G401 (cell line): ENCODE measurements at places on chromosomes 16 and 17.

DNA sequence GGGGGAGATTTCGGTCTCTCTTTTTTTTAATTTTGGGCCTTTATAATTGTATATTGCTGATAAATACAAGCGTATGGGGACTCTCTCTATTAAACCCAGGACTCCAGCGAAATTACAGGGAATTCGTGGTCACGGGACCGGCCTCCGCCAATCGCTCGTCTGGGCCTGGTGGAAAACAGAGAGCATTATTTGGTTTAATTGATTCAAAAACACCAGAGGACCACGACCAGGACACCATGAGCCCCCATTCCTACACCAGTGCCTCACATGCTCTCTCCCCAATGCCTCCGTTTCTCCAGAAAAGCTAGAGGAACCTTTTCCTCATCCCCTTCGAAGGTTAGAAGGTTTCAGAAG, at the start of gene HOXB2:
Gene HOXB2, minus strand, starts transcription at position 88 of the 354 bp plus-strand sequence. CDS start 198 bp downstream, outside the sequence.
- no peak for DNase-seq

DNA sequence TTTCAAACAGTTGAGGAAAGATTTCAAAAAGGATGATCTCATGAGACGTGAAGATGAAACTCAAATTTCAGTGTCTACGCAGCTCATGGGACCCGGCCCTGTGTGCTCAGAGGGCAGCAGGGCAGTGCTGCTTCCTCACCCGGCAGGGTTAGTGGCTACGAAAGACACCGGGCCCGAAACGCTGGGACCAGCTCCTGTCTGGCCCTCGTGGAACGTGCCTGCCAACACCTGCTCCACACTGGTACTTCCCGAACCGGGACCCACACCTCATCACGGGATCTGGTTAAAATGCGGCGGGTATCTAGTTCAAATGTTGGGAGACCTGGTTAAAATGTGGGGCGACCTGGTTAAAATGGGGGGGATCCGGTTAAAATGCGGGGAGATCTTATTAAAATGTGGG, 18.7 kb downstream of the DNASE1 start:
- DNase-seq: no peak

DNA sequence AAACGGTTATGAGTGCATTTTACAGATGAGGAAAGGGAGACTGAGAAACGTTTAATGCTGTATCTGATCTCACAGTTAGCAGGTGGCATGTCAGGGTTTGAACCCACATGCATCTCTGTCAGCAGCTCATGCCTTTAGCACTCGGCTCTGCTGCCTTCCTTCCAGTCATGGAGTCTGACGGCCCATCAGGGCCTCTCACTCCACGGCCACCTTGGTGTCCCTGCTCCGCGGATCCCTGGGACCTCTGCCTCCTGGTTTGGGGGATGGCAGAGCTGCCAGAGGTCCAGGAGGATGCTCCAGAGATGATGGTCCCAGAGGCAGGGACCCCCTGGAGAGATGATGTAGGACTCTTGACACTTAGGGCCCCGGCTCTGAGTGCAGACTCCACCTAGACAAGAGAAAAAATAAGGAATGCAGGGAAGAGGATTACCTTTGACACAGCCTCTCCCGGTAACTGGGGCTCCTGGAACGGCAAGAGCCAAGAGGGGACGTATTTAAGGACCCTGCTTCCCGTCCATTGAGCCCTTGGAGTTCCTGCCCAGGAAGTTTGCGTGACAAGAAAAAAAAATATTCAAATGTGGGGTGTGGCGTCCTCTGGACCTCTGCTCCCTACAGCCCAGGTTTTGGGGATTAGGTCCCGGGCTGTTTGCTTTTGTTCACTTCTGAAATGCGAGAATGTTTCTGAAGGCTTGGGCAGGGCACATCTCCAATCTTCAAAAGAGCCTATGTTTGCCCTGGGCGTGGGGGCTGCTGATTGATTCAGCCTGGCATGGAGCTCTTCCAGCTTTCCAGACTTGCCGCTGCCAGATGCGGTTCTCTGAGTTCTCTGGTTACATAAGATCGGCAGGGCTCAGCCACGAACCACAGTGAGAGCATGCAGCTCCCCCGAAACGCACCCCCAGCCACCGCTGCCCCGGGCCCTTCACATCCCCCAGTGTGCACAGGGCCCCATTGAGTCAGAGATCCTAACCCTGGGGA, at the start of gene ALDH3A1:
Gene ALDH3A1, minus strand, starts transcription at position 470 of the 978 bp plus-strand sequence. CDS start 3,169 bp downstream, outside the sequence.
- no peak for DNase-seq

DNA sequence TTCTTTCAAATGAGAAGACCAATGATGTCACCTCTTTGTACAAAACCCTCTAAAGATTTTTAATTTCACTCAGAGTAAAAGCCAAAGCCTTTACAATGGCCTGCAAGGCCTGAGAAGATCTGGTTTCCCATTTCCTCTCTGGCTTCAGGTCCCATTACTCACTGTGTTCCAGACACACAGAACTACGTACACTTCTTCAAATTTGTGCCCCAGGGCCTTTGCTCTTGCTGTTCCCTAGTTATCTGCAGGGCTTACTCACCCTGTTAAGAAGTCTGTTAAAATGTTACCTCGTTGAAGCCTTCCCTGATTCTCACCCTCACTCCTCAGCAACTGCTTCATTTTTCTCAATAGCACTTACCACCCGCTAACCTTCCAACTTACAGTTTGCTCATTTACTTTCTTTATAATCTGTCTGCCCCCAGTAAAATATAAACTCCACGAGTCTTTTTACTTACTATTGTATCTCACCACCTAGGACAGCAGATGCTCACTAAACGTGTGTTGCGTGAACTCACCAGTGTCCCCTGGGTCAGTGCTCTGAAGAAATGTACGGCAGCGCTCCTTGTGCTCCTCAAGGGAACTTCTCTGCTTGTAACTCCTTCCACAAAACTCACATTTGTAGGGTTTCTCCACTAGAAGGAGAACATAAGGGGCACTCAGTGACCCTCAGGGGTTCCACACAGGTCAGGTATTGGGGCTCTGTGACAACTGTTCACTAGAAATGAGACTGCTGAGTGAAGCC, 50.2 kb downstream of the GRB7 start:
- DNase-seq: no peak

DNA sequence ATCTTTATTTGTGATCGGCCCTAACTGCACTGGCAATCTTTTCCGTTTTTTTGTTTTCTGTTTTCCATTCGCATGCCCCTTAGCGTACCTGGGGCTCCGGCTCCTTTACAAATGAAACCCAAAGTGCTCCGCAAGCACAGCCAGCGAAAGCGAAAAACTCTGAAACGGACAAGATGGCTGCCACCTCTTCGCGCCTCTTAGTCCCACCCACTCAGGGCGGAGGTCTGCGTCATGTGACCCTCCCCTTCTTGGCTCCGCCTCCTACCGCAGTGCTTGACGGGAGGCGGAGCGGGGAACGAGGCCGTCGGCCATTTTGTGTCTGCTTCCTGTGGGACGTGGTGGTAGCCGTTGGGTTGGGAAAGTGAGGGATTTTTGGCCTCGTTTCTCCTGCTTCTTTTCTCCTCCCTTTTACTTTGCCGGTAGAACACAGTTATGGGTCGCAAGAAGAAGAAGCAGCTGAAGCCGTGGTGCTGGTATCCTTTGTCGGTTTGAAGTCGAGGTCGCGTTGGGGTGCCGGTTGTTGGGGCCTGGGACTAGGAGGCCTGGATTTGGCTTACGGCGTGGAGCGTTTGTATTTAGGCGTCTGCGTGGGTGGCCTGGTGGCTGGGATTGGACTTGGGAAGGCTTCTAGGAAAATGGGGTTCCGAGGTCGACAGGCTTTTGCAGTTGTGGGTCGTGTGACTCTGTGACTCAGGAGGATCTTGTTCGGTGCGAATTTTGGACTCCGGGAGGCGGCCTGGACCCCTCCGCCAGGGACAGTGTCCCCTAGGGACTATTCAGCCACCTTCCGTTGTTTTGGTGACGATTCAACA, at the start of gene ZNF207:
Gene ZNF207, plus strand, starts transcription at position 304 of the 812 bp plus-strand sequence. Its CDS starts 129 bp downstream, at position 433.
- peak; percentile 96 for DNase-seq

- no peak for DNase-seq
These were observed 79.9 kb downstream of the GPRC5B start for GRCh38 chr16:19804538-19805323.
